8988T (cell line): ENCODE measurements at places on chromosomes 5 and 9.

DNA sequence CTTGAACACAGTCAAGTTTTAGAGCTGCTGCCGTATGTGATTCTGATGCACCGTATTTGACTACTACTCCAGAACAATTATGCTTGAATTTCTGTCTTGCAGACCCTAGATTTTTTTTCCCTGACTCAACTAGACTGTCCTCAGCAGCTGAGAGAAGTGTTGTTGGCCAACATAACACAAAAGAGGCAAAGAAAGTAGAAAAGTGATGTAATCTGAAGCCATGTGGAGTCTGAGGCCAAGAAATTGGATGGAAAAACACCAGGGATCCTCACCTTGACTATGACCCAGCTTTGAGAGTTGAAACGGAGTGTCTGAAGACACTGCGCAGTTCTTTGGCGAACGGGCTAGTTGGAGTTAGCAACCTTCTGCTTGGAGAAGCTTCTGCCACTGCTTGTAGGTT is 36.3 kb upstream of the FGF1 start:
- DNase-seq = no peak

DNA sequence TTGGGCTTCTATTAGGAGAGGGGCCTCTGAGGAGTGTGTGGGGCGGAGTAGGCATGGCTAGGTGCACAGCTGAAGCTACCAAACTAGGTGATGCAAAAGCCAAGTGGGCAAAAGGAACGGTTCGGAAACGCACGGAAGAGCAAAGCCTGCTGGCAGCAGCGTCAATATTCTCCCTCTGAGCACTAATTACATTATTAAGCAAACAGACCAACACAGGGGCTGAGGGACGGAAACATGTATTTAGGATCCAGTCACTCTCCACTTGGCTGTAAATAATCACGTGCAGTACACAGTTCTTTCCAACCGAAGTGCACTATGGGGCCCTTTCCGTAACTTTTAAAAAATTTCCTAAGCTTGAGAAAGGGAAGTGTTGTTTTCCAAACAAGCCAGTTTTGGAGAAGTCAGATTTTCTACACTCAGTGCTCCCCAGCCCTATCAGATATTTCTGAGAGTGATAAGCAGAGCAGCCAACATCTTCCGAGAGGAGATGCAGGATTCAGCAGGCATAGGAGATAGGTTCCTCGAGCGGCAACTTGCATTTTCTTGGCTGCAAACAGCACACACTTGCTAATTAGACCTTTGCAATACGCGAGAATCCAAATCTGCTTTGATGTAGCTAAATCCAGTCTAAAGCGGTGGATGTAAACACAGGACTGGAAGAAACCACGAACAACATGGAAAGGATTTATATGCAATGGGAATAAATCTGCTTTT is 217.2 kb upstream of the TBCA start:
- DNase-seq = no peak

GRCh38 chr5:142098275-142098674 is 10.3 kb upstream of the NDFIP1 start:
- DNase-seq = no peak

DNA sequence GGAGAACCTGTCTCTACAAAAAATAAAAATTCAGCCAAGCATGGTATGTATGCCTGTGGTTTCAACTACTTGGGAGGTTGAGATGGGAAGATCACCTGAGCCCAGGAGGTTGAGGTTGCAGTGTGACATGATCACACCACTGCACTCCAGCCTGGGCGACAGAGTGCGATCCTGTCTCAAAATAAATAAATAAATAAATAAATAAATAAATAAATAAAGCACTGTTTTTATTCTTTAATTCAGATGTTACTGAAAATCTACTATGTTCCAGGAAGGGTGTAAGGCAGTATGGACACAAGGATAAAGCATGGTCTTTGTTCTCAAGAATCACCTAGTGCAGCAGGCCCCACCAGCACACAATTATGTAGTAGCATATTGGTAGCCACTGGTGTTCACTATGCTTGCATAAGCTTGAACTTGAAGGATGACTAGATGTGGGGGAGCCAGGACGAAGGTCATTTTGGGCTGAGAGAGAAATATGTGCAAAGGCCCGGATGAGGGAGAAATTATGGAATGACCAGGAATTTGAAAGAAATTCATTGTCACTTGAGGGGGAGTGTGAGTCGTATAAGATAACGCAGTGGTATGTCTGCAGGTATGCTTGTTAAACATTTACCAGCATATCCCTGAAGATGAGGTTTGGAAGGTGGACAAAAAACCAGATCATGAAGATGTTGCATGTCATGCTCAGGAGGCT is 70.2 kb upstream of the CD180 start:
- DNase-seq = no peak

DNA sequence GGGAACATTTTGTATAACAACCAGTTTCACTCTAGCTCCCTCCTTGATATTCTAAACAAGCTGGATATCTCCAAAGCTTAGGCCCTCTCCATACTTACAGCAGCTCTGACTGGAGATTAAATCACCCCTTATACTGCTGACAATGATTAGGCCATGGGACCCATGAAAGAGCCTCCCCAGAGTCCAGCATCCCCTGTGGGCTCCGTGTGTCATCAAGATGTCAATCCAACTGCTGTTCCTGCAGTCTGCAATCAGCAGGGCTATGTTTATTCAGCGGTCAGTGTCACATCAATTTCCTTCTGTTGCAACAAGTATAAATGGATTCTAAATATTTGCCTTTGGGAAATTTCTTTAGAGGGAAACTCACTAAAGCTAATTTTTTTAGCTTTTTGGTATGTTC is 26.6 kb downstream of the PCDHAC2 start:
- DNase-seq = no peak

DNA sequence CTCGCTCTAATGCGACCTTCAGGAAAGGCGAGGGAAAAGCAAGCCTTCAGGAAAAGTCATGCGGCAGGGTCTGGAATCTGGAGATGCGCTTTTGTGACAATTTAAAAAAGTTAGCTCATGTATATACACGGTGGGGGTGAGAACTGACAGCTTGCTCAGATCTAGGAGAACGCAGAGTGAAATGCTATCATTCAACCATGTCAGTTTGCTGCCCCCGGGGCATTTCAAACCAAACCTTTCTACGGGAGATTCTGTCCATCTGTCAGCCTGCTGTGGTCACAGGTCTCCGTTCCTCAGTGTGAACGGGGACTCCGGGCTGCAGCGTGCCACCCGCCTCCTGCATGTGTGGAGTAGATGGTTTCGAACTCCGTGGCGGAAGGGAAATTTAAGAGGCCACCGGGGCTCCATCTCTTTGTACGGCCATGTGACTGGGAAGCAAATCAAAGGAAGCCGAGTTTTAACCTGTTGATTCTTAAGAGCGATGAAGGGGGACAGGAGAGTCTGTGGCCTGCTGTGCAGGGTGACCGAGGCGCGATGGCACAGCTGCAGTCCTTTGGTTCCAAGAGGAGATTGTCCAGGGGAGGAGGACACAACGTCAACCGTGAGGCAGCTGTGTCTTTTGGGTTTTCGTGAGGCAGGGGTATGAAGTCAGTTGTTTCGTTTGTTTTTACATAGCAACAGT is 45.9 kb downstream of the OTULIN start:
- DNase-seq = no peak

GRCh38 chr5:77957081-77957480 is 180.9 kb upstream of the TBCA start:
- no peak for DNase-seq

- DNase-seq = no peak
These were observed 5.4 kb downstream of the CTSL start for GRCh38 chr9:87731321-87731720.

- peak; percentile 18 for DNase-seq
These were observed 857 bp downstream of the FAM169A start for GRCh38 chr5:74865256-74865803.

GRCh38 chr9:72312386-72312987 is 52.5 kb downstream of the ZFAND5 start:
- DNase-seq = no peak

GRCh38 chr9:133538851-133539833 is 4.6 kb downstream of the ADAMTSL2 start:
- no peak for DNase-seq

GRCh38 chr5:16489322-16489791 is 23.8 kb upstream of the ZNF622 start:
- DNase-seq = no peak

DNA sequence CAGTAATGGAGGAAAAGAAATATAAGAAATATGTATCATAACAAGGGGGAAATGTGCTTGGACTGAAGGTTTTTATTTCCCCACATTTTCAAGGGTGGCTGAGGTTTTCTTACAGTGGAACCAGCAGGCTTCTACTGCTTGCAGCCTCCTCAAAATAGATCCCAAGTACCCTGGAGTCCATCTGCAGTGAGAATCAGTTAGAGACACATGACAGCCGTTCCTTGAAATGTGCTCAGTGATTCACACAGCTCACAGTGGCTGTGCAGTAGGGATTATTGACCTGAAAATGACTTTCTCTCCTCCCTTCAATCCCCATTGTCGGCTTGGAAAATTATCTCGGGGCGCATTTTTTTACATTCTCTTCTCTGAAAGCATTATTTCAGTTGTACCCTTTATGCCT is 832.0 kb downstream of the TLR4 start:
- DNase-seq = no peak

DNA sequence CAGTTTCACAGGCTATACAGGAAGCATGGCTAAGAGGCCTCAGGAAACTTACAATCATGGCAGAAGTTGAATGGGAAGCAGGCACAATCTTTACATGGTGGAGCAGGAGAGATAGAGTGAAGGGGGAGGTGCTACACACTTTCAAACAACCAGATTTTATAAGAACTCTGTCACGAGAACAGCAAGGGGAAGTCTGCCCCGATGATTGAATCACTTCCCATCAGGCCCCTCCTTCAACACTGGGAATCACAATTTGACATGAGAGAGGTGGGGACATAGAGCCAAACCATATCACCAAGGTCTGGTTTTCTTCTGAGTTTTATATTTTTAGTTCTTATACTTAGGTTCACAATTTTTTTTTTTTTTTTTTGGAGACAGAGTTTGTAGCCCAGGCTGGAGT is 16.1 kb downstream of the ZCCHC9 start:
- DNase-seq = no peak

- DNase-seq = no peak
These were observed 900 bp upstream of the HAVCR2 start for GRCh38 chr5:157109744-157110143.

GRCh38 chr9:14766299-14766698 is 43.8 kb upstream of the CER1 start:
- DNase-seq = no peak

GRCh38 chr5:178515776-178516503 is 74.3 kb downstream of the COL23A1 start:
- DNase-seq = no peak

DNA sequence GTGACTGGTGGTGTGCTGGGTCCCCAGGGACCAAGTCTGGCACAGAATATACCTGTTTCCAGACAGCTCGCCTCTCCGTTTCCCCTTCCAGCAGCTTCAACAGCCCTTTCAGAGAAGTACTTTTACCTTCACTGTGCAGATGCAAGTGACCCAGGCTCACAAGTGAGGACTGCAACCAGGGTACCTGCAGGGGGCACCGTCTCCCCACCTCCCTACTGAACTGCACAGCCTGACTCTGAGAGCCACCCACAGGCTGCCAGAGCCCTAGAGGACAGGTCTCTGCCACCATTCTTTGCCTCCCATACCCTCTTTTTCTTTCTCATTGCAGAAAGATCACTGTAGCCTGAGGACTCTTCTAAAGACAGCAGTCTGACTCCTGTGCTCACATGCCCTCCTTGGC is 15.4 kb downstream of the IL9 start:
- peak; percentile 69 for DNase-seq

GRCh38 chr5:123514615-123515355 is 2.8 kb downstream of the CSNK1G3 start:
- DNase-seq = no peak

DNA sequence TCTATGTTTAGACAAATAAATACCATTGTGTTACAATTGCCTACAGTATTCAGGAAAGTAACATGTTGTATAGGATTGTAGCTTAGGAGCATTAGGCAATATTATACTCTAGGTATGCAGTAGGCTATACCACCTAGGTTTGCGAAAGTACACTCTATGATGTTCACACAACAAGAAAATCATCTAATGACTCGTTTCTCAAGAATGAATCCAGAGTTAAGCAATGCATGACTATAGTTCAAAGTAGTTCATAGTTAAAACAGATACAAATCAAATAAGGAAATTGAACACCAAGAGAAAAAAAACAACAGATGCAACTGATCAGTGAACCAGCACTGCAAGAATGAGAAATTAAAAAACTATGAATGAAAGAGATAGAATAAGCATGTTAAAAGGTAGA is 27.6 kb upstream of the ABLIM3 start:
- no peak for DNase-seq

DNA sequence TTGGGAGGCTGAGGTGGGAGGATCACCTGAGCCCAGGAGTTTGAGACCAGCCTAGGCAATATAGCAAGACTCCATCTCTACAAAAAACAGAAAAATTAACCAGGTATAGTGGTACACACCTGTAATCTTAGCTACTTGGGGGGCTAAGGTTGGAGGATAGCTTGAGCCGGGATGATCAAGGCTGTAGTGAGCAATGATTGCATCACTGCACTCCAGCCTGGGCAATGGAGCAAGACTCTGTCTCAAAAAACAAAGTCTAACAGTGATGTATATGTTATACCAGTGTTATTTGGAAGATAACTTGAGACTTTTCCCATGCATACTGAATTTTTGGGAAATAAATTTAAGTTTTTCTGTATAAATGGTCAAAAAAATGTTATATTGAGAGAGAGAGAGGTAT is 146.3 kb downstream of the ZCCHC7 start:
- no peak for DNase-seq

- DNase-seq = no peak
These were observed 98.1 kb upstream of the PAPPA start for GRCh38 chr9:116055536-116055935.

DNA sequence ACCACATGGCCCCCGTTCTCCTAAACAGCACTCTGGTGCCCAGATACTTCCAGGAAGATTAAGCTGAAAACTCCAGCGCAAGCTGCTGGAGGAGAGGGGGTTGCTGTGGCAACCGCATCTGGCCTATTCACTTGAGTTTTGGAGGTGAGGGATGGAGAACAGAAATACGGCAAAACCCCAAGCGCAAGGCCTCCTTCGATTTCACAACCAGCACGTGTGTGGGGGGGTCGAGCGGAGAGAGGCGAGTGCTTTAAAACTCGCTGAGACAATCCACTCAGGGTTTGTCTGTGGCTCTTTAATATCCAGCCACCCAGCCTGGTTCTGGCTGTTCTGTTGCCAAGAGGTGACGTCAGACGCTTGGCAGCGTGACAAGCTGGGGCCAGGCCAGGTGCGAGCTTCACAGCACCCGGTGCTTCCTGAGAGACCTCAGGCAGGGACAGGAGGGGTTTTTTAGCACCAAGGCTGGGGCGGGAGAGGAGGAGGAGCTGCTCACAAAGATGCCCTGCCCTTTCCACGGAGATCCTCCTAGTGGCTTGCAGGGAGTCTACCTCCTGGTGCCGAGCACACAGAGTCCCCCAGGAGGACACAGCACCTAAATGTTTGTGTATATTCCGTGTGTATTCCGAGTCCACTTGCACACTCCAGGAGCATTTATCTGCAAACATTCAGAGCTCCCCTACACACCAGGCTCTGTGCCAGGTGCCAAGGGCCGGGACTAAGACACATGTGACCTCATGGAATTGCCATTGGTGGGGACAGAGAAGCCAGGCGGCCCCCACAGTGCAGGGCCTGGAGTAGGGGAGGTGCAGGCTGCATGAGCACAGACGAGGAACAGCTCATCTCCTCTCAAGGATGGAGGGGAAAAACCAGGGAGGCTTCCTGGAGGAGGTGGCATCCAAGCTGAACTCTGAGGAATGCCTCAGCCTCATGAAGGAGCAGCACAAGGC is 194.6 kb downstream of the OLFM1 start:
- DNase-seq = no peak
